ENCODE measurements at places on chromosomes 7 and 10.

DNA sequence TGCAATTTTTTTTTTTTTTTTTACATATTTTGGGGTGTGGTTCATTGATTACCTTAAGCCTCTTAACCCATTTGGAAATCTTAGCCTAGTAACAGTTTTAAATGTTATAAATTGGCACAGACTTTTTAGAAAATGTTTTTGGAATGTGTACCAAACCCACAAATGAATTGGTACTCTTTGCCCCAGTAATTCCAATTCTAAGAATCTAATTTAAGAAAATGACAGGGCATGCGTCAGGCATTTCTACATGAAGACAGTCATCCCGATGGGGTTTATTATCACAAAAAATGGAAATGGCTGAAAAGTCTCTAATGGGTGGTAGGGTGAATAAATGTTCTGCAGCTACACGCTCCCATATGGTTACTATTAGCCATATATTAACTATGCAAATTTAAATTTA, 54.9 kb downstream of the ITIH5 start:
- no peak for DNase-seq

- DNase-seq, result no peak
Measured at GRCh38 chr7:144416341-144416740, 12.8 kb upstream of the NOBOX start.

DNA sequence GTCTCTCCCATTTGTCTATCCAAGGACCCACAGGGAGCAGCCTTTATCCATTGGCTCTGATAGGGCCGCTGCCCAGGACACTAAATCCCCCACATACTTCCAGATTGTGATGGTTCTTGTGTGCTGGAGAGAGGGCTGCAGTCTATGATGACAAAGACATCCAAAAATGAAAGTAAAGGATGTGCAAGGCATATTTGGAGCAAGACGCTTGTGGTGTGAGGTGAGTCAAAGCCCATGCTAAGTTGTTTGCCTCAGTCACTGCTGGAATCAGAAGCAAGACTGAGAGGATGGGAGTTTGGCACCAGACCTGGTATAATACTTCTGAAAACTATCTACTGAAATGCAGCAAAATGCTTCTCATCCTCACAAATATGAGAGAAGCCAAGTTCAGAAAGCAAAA, 22.7 kb downstream of the ZNF22 start:
- no peak for DNase-seq

DNA sequence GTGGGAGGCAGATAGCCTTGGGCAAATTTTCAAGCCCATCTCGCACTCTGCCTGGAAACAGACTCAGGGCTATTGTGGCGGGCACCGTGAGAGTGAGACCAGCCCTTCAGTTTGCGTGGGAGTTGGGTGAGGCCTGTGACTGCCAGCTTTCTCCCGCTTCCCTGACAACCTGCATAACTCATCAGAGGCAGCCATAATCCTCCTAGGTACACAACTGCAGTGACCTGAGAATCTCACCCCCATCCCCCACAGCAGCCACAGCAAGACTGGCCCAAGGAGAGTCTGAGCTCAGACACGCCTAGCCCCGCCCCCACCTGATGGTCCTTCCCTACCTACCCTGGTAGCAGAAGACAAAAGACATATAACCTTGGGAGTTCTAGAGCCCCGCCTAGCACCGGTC, 275.4 kb downstream of the GRID1 start:
- no peak for DNase-seq

DNA sequence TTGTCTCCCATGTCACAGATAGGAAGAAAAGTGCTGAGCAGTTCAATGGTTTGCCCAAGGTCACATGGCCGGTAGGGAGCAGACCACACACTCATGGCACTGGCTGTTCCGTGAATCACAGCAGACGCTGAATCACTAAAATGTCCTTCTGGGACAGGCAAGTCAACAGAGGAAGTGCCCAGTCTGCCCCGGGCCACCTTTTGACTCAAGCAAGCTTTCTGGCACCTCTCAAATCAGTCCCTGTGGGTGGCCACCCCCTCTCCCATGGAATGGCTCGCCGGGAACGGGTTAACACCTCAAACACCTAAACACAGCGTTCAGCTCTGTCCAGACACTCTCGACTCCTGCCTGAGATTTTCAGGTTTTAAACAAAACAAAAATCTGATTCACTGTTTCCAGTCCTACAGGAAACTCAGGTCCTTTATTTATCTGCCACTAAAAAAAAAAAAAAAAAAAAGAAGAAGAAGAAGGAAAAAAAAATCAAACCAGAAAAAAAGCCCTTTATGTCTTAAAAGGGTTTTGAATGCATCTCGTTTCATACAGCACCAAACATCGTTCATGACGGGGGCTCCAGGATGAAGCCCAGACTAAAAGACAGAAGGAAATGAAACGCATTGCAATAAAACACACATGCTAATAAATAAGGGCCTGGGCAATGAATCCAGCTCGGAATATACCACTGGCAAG, 15.5 kb downstream of the CARD11 start:
- DNase-seq, result no peak

- DNase-seq, result no peak
Measured at GRCh38 chr10:93259126-93259525, 185.4 kb downstream of the CYP26A1 start.

GRCh38 chr7:151416112-151416940, 6.5 kb upstream of the WDR86 start:
- DNase-seq, result no peak

DNA sequence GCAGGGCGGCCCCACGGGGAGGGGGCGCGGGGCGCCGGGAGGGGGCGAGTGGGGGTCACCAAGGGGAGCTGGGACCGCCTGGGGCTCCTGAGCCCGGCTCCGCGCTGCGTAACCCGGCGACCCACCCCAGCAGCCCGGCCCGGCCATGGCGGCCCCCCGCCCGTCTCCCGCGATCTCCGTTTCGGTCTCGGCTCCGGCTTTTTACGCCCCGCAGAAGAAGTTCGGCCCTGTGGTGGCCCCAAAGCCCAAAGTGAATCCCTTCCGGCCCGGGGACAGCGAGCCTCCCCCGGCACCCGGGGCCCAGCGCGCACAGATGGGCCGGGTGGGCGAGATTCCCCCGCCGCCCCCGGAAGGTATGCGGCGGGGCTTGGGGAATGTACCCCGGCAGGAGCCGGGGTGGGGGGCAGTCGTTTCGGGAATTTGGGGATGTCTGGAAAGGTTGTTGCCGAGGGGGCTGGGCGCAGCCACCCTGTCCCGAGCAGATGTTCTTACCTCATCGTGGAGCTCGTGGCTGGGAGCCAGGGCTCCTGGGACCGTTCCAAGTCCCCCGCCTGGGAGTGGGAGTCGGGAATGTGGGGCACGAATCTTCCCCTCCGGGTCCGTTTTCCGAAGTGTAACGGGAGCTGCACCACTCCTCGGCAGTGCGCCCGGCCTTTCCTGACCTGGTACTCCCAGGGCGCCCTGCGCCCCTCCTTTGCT, 431 bp downstream of the ZYX start:
- no peak for DNase-seq

GRCh38 chr7:48528646-48529045, 357.4 kb downstream of the ABCA13 start:
- DNase-seq, result no peak

GRCh38 chr10:58637352-58637751, 124.7 kb downstream of the BICC1 start:
- no peak for DNase-seq

GRCh38 chr10:123096452-123096851, 39.3 kb upstream of the HMX3 start:
- DNase-seq, result no peak

- DNase-seq, result no peak
Measured at GRCh38 chr7:101998906-101999240, 181.4 kb downstream of the CUX1 start.

DNA sequence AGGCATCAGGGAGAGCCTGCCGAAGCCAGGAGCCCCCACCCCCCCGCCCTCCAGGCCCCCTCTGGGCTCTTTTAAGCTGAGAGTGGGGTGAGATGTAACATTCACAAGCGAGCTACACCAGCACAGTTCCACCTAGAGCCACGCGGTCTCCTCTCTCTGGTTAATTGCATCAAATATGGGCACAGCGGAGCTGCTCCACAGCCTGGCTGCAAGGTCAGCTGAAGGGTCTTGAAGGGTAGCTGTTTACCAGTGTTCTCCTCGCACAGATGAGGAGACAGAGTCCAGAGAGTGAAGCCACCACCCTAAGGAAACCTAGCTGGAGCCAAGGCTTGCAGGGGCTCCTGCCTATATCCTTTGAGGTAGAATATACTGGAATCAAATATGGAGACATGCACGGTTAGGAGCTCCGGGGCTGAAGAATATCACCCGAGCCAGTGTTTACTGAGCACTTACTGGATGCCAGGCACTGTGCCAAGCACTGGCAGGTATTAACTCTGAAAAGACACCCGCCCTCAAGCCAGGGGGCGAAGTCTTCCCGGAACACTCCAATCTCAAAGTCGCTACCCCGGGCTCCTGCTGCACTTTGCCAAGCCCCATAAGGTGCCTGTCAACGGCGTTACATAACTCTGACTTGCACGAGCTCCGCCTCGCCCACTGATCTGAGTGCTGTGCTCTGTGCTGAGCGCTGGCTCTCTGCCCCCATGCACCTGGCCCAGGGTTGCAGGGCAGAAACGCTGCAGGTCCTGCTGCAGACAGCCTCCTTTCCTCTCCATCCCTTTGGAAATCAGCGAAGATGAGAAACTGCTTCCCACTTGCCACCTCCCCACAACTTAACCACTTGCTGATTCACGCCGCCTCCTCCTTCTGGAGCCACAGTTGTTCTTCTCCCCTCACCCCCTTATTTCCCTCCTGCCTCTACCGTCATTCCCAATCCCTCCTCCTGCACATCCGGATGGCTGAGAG, 5.4 kb downstream of the CHST15 start:
- DNase-seq, result no peak

DNA sequence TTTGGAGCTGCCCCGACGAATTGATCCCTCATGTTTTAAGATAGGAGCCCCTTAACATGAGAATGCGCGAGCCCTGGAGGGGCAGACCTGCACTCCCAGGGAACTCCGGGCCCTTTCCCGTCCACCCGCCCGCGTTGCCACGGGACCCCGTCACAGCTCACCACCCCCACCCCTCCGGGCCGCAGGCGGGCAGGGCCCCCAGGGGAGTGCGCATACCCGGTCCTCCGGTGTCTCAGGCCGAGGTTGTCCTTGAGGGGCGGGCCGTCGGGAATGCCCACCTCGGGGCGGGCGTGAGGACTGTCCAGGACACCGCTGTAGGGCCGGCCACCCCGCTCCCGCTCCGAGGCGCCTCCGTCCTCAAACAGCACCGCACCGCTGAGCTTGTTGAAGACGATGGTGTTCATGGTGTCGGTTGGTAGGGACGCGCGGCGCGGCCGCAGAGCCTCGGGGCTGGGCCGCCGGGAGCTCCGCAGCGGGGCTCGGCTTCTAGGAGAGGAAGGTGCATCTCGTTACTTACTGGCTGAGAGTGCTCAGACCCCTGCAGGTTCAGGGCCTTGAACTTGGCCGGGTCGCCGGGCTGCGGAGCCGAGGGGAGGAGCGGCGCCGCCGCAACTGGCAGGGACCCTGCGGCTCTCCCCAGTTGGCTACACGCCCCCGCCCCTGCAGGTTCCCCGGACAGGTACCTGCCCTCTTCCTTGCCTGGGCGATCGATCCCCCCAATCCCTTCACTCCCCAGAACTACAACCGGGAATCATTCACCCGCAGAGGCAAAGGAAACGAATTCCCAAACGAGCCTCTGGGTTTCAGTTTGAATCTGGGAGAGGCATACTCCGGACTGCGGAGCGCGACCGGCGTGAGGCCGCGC, 2.4 kb downstream of the MKX start:
- DNase-seq, result no peak

DNA sequence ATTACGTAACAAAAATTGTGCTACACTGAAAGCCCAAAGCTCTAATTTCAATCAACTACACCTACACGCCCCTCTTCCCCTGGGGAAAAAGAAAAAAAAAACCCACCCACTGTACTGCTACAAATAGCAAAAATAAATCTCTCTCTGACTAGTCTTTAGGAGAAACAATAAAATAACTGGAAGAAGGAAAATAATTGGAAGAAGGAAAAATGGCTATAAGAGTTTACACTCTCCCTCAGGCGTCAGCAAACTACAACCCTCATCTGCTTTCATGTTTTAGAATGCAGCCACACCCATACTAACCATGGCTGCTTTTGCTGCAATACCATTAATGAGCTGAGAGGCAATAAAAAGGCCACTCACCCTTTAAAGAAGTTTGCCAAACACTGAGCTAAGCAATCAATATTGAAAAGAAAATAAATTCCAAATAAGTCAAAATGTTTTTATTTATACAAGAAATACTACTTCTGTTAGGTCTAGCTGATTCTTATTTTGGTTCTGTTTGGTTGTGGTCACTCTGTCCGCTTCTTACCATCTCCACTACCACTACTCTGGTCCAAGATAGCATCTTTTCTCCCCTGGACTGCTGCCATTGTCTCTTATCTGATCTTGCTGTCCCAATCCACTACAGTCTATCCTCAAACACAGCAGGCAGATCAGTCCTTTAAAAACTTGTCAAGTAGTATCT, 3.8 kb downstream of the MINDY3 start:
- no peak for DNase-seq

DNA sequence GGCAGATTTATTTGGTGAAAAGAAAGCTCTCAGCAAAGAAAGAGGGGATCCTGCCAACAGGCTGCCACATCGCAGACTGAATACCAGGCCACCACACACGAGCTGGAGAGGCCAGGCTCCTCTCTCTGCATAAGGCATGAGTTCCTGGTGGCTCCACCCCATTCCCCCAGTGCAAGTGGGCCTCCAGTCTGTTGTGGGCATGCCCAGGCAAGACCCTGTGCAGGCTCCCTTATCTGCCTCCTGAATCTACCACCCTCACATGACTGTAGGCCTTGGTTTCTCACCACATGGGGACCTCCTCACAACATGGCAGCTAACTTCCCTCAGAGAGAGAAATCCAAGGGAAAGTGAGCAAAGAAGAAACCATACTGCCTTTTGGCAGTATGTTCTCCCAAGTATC, 26.7 kb upstream of the CUL1 start:
- no peak for DNase-seq

DNA sequence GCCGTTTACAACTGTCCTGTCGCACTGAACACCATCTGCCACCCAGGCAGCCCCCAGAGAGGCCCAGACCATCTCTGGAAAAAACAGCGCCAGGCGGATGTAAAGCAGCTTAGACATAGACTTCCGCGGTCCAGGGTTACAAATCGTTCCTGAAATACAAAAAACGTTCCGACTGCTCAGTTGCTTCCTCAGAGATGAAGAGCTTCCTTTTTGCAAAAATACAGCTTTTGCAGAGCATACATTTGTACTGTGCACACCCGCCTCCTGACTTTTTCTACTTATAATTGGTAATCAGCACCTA, 11.4 kb downstream of the DAGLB start:
- DNase-seq, result peak; percentile 19

GRCh38 chr10:44909910-44910309, 1.2 kb upstream of the TMEM72 start:
- no peak for DNase-seq

DNA sequence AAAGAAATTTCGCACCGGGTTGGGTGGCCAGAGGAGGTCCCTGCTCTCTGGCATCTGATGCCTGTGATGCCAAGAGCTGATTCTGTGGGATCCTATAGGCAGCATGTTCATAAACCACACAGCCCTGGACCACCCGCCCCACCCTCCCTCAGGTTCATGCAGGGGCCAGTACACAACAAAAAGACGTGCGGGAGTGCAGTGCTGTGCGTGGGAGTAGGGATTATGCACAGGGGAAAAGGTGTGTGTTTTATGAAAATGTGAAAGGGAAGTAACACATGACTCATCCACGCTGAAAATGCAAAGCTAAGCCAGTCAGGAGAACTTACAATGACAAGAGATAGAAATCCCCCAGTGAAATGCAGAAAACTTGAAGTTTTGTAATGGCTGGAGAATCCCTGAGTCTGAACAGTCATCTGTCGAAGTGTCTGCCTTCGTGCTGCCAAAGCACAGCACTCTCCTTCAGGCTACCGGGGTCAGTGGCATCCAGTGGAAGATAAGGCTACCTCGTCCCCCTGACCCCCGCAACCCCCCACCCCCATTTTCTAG, 1.1 kb downstream of the KIAA1217 start:
- DNase-seq, result no peak

Measured in stimulated activated CD8-positive, alpha-beta memory T cell treated with anti-CD3 and anti-CD28 coated beads, Interleukin-2, amount 100 ng/mL, for 48 hours (primary cell).